ENCODE measurements at places on chromosomes 4 and X.

DNA sequence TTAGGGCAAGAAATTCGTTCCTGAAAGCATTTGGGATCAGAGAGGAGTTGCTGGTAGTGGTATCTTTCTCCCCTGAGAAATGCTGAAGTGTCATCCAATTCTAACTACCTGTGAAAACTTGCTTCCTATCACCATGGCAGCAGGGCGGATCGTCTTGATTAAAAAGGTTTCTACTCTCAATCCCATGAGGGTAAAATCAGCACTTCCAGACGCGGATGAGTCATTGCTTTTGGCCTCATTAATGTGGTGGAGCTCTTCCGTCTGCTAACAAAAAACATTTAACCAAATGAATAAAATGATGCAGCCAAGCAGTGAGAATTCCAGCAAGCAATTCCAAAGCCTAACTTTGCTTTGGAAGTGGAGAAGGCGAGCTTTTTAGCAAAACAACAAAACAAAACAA lies 325.6 kb downstream of the CAMK2D start:
- peak; percentile 22 for DNase-seq

- DNase-seq, result no peak
Observed at GRCh38 chr4:39051492-39051891, 10.5 kb upstream of the KLHL5 start.

- no peak for DNase-seq
Observed at GRCh38 chrX:22392133-22392948, 119.6 kb downstream of the CBLL2 start.

DNA sequence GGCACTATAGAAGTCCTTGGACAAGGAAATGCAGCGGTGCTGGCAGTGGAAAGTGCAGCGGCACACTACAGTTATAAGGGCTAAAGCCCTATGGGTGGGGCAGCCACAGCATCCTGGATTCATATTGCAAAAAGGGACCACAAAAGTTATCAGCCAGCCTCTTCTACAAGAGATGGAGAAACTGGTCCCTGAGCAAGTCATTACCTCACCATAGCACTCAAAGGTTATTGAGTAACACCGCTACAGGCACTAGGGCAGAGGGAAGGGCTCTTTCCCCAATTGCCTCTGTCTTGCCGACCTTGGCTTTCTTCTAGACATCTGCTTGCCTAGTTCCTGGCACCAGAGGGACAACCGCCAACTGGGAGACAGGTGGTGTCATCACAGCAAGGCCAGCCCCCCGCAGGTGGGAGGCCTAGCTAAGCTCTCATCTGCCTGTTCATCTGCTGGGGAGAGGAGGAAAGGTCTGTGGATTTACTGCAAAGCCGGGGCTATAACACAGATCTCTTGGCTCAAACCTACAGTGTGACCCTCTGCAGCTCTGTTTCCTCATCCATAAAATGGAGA lies 600.0 kb downstream of the BCOR start:
- DNase-seq, result peak; percentile 29

DNA sequence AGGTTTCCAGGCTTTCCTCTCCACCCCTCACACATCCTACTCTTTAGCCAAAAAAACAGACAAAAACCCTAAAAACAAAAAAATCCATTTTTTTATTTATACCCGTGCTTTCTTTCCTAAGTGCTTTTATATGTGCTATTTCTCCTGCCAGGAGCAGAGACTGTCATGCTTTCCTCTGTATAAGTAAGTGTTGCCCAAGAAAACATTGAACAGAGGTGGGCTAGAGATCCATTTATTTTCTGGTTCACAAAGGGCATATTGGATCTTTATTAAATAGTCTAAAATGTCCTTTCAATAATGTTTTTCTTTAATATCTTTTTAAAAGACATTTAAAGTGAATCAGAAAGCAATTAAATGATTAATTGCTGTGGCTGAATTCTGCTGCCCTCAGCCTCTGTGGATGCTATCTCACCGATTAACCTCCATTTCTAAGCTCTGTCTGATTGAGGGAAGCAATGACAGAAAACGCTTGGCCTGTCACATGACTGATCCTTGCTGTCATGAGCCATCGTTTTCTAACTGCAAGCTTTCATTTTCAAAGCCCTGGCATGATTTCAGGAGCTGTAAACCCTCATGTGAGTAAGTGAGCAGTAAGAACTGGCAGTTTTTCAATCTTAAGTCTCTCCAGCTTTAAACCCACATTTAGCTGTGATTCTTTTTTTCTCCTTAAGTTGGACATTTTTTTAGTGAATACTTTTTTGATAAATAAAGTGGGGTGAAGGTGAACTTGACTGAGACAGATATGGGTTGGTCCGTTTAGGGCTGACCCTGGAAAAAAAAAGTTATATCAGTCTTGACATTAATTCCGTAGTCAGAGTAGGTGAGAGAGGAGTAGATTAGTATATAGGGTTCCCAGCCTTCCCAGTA lies 180.7 kb upstream of the PGRMC2 start:
- no peak for DNase-seq

- no peak for DNase-seq
Observed at GRCh38 chrX:155068165-155068564, 2.8 kb downstream of the CMC4 start.

DNA sequence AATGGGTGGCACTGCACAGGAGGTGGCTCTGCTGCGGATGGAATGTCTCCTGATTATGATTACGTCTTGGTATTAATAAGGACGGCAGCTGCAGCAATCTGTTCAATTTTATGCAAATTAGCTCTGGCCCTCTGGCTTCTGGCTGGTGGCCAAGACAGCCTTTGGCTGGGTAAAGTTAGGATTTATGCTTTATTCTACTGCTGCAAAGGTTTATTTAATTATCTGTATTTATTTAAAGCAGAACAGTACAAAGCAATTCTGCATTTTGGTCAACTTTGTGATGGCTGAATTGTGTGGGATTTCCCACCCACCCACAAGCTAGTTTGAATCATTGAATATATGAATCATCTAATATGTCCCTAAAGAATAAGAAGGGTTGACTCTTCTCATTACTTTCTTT lies 745.6 kb upstream of the FAM241A start:
- peak; percentile 74 for DNase-seq

DNA sequence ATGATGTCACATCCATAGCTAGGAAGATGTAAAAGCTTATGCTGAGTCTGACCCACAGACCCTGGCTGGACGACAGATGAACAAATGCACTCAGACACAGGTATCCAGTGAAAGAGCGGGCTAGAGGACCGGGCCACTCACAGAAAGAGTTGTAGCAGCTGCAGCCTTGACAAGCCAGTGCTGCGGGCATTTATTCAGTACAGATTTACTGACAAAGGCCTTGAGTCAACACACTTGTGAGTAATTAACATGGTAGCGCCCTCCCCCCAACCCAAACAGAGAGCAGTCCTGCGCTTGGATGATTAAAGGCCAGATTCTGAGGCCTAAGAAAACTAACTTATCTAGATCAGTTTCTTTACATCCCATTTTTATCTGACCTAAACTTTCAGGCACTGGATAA lies 244.6 kb downstream of the SPANXN4 start:
- DNase-seq, result no peak

GRCh38 chr4:74896595-74896994 lies 36.3 kb upstream of the PARM1 start:
- no peak for DNase-seq

GRCh38 chrX:9824554-9824953 lies 38.3 kb downstream of the SHROOM2 start:
- no peak for DNase-seq

DNA sequence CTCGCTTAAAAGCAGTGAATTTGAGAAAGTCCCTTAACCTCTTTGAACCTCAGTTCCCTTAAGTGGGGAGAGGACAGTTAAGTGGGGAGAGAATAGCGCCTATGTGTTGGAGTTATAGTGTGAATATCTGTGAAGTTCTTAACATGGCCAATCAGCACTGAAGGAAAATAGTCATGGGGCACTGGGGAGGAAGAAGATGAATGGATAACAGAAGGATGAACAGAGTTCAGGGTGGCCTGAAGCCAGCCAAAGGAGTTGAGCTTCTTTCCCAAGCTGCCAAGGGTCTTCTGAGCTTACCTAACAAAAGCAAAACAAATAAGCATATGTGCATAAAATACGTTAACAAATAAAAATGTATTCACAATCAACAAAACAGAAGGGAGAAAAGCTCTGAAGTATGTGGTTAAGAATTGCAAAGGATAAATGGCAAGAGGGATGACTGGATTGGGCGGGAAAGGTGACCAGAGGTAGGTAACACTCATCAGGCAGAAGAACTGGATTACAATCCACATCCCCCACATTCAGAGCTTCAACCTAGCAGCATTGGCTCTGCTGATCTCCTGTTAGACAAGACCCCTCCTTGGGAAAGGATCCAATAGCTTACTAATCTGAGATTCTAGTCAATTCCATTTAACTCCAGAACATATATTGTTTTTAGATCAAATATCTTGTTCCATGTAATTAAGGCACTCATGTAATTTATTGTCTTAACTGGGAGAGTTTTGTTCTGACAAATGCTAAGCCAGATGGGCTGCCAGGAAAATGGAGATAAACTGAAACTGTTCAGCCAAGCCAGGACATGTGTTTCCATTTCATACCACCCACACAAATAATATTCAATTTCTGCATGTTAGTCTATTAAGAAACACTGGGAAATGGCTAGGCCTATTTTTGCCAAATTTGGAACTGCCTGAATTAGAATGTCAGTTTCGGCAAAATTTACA lies 221.2 kb downstream of the LDB2 start:
- no peak for DNase-seq

- no peak for DNase-seq
Observed at GRCh38 chr4:138716559-138717335, 298.8 kb upstream of the NOCT start.

- DNase-seq, result no peak
Observed at GRCh38 chr4:88240297-88240714, 44.1 kb downstream of the PPM1K start.

GRCh38 chrX:109959356-109959871 lies 43.5 kb upstream of the TMEM164 start:
- DNase-seq, result no peak

DNA sequence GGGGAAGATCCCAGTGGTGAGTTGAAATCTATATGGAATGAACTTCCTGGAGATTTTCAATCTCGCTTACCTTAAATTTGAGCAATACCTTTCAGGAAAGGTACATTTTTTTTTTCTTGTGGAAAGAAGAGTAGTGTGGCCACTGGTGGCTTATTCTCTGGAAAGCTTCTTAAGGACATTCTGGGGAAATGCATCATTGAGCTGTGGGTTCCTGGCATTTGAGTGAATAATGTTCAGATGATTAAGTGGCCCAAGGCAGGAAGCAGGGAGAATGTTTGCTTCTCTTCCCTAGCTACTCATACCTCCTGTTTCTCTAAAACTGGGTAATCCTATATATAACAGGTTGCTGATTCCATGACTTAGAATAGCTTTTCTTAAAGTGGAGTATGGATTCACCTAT lies 31.8 kb downstream of the STAG2 start:
- no peak for DNase-seq

GRCh38 chrX:39805022-39805421 lies 292.7 kb downstream of the BCOR start:
- DNase-seq, result no peak

GRCh38 chr4:185435466-185435865 lies 9.7 kb upstream of the UFSP2 start:
- no peak for DNase-seq

DNA sequence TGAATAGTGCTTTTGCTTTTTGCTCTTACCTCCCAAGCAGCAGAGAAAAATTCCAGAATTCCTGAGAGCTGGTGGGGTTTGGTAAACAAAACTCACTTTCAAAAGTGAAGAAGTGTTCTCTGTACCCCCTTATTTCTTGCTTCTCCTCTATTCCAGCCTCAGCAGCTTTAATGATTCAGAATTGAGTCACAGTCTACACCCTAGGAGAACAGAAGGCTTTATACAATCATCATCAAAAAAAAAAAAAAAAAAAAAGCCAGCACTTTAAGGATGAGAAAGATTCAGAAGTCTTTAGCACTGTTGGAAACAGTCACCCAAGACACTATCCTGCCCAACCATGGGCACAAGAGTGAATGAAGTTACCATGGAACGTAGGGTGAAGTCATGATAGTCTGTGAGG lies 1583.1 kb upstream of the PCDH10 start:
- DNase-seq, result no peak

DNA sequence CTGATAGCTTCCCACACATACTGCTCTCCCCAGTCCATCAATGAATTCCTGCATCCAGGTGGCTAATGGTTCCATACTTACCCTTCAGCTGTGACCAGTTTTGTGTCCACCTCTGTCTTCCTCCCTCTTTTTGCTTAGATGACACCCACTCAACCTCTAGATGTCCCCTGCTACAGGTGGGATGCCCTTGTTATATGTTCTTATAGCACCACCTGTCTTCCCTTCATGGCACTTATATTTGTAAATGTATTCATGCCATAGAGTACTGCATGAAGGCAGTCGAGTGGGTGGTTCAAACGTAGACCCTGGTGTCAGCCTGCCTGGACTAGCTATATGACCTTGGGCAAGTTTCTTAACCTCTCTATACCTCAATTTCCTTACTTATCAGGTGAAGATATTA lies 6.5 kb upstream of the USP46 start:
- DNase-seq, result no peak

GRCh38 chrX:150203248-150203645 lies 159.9 kb upstream of the MAMLD1 start:
- DNase-seq, result no peak

GRCh38 chr4:75916091-75916661 lies 13.9 kb upstream of the PPEF2 start:
- DNase-seq, result peak; percentile 50

- no peak for DNase-seq
Observed at GRCh38 chr4:182250446-182250845, 7.2 kb downstream of the TENM3 start.

GRCh38 chr4:107279733-107280132 lies 243.6 kb upstream of the DKK2 start:
- DNase-seq, result no peak

DNA sequence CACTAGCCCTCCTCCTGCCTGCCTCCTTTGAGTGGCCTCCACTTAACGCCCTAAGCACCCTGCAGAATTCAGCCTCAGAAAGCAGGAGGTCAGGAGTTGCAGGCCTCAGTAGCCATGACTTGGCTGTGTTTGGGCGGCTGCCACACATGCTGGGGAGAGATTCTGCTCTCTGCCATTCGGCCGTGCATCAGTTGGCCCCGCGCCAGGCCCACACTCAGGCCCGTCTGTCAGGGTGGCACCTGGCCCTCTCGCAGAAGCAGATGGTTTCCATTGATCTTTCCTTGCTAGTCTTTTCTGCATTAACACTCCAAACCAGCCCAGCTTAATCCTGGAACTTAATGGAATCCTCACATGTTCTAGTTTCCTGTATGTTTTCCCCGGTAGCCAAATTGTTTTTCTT lies 30.7 kb upstream of the ATP6AP2 start:
- DNase-seq, result peak; percentile 85

Measured in NCI-H1694 treated with DMSO at 0.1 percent for 48 hours (cell line).